Endothelial cell (in vitro differentiated cells): ENCODE measurements at places on chromosomes 4 and X.

GRCh38 chr4:69122476-69122875 lies 26.2 kb downstream of the UGT2B7 start:
- H3K36me3 ChIP-seq, result no peaks in the 10 kb centered on the region
- H3K4me1 ChIP-seq, result no peaks in the 10 kb centered on the region
- H3K4me3 ChIP-seq, result no peak overlapping the region
- no peak for DNase-seq

DNA sequence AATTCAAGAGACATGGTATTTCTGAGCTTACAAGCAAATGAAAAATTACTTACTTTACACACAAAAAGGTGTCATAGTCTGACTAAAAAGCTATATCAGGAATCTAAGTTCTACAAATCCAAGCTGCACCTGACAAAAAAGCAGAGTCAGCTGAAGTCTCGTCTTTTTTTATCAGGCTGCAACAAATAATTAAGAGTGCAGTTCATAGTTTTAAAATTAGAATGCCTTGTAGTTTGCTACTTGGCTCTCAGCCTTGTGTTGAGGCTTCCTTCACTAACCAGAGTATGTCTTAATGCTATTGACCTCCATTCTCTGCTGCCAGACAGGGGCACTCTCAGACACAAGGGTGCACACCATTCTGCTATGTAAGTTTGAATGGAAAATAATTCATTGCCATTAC lies 940.7 kb downstream of the PCDH7 start:
- H3K36me3 ChIP-seq, result no peaks in the 10 kb centered on the region
- no peaks in the 10 kb centered on the region for H3K4me1 ChIP-seq
- H3K27me3 ChIP-seq, result no peaks in the 10 kb centered on the region
- H3K27ac ChIP-seq, result no peak overlapping the region
- DNase-seq, result no peak

DNA sequence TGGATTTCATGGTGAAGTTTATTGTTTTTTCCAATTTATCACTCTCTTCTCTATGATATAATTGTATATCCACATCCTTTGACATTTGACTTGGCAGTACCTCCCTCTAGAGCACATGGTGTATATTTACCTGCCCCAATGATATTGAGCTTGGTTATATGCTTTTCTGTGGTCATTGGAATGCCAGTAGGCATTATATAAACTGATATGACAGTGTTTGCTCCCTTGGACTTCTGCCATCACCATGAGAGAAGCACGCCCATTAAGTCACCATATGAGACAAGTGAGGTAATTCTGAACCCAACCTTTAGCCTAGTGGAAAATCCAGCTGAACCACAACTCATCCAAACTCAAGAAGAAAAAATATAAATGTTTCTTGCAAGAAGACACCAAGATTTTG lies 2761.5 kb downstream of the ARAP2 start:
- no peaks in the 10 kb centered on the region for H3K4me1 ChIP-seq
- peaks cover 2% of the 10 kb centered on the region for H3K27me3 ChIP-seq
- H3K36me3 ChIP-seq, result no peaks in the 10 kb centered on the region
- no peak overlapping the region for H3K27ac ChIP-seq

DNA sequence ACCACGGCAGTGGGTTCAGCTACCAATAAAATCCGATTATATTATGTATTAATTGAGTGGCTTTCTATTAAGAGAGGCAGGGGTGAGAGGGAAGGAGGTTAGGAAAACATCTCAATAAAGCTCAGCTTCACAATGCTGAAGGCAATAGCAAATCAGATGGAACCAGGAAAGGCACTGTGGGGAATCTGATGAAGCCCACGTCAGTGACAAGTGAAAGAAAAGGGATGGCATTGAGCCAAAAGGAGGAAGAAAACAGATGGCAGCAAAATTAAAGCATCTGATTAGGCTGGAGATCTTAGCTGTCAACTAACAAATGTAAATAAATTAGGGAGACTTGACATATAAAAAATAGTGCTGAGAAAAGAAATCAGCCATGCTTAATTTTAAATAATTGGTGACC lies 180.9 kb downstream of the RASL11B start:
- H3K4me1 ChIP-seq, result no peaks in the 10 kb centered on the region
- no peaks in the 10 kb centered on the region for H3K36me3 ChIP-seq
- peaks cover 5% of the 10 kb centered on the region for H3K27me3 ChIP-seq

DNA sequence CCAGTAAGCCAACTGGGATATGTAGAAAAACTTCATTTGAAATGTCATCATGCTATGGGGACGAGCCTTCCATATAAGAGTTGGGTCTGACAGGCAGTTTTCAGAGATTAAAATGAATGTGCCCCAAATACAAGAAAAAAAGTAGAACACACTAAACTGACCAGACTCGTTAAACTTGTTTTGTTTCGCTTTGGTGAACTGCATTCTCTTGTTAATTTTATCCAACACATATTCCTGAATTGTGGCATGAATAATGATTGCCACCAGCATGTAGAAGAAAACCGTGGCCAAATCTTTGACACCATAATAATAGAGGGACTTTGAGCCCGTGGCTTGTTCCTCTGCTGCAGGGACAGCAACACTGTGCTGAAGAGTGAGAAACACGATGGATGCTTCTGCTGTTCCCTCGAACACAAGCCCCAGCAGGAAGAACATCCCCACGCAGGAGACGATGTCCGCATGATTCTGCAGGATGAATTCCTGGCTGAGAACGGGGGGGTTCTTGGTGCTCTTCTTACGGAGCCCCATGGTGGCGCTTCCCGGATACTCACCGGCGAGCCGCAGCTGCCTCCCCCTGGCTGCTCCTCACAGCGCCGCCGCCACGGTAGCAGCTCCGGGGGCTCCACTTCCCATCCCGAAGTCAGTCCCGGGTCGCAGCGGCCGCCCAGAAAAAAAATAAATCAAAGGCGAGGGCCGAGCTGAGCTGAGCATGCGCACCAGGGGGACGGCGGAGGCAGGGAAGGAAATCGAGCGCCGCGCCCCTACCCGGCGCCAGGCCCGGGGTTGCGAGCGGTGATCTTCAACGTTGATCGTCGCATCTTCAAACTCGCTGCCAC lies at the start of gene TRAM1L1:
Gene TRAM1L1 (minus strand): TSS at position 711 of the 836 bp plus-strand sequence. CDS start 183 bp downstream, at position 528.
- no peaks in the 10 kb centered on the region for H3K36me3 ChIP-seq
- H3K4me3 ChIP-seq, result peak within 1 kb of the TSS; percentile 85
- no peak within 1 kb of the TSS for H3K27ac ChIP-seq
- H3K4me1 ChIP-seq, result no peaks in the 10 kb centered on the region
- no peaks in the 10 kb centered on the region for H3K27me3 ChIP-seq

DNA sequence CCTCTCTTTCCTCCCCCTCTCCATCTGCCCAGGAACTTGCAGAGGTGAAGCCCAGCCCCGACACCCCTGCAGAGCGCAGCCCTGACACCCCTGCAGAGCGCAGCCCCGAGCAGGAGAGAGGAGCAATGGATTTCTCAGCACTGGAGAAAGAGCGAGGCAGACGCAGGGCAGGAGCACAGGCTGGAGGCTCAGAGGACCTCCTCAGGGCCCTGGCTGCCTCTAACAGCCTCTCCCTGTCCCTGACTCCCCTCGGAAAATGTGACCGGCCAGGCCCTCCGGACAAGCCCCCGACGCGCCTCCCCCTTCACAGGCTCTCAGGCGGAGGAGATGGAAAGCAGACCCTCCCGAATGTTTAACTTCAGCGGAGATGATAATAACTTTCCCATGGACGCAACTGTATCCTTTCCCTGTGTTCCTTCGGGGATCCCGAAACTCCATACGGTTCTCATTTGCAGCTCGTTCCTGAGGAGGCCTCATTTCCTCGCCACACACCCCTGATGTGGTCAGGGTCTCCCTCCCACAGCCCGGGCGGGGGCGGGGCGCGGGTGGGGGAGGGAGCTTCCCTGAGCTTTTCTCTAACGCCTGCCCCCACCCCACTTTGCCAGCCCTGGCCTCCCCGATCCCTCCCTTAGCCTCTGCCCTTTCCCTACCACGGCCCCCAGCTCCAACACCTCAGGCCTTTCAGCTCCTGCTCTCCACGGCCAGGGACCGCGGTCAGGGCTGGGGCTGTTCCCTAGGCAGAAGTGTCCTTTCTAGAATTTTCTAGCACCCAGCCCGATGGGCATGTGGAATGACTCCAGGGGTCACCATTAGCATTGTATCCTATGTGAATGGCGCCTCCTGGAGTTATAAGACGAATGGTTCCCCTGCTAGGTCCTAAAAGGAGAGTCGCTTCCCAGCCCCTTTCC lies 201.1 kb upstream of the BCOR start:
- peaks cover 21% of the 10 kb centered on the region for H3K4me1 ChIP-seq
- H3K36me3 ChIP-seq, result no peaks in the 10 kb centered on the region
- no peak overlapping the region for H3K4me3 ChIP-seq
- no peaks in the 10 kb centered on the region for H3K27me3 ChIP-seq
- peak; percentile 13 for DNase-seq

GRCh38 chr4:17869327-17869726 lies 58.5 kb downstream of the NCAPG start:
- no peaks in the 10 kb centered on the region for H3K36me3 ChIP-seq
- H3K4me3 ChIP-seq, result no peak overlapping the region

DNA sequence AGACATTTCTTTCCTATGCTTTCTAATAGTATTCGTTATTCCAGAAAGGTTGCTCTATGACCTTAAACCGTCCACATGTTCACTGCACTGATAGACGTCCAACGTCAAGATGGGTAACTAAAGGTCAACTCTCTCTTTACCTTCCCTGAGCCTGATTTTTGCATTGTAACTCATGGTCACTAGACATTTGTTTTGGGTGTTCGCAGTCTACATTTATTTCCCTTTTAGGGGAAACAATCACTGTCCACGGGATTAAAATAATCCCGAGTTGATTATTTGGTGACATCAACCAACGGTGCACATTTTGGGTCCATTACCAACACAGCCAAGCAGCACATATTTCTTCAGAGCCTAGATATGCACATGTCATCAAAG lies 540 bp upstream of the HADH start:
- DNase-seq, result no peak
- no peaks in the 10 kb centered on the region for H3K27me3 ChIP-seq
- peak overlapping the region; percentile 77 for H3K27ac ChIP-seq
- H3K4me1 ChIP-seq, result peaks cover 8% of the 10 kb centered on the region

- DNase-seq, result no peak
- peaks cover 4% of the 10 kb centered on the region for H3K27me3 ChIP-seq
- H3K4me3 ChIP-seq, result no peak overlapping the region
- no peaks in the 10 kb centered on the region for H3K4me1 ChIP-seq
- H3K27ac ChIP-seq, result no peak overlapping the region
These were observed 180.2 kb downstream of the RBM46 start for GRCh38 chr4:154961263-154961662.

- H3K4me3 ChIP-seq, result peak overlapping the region; percentile 98
- H3K36me3 ChIP-seq, result no peaks in the 10 kb centered on the region
- peak overlapping the region; percentile 92 for H3K27ac ChIP-seq
- peaks cover 5% of the 10 kb centered on the region for H3K27me3 ChIP-seq
- peaks cover 30% of the 10 kb centered on the region for H3K4me1 ChIP-seq
- peak; percentile 19 for DNase-seq
These were observed 793 bp downstream of the ARSJ start for GRCh38 chr4:113978561-113979147.

- H3K4me1 ChIP-seq, result peaks cover 16% of the 10 kb centered on the region
- peaks cover 64% of the 10 kb centered on the region for H3K36me3 ChIP-seq
- DNase-seq, result no peak
These were observed 39.5 kb downstream of the NOP14 start for GRCh38 chr4:2923668-2924173.

GRCh38 chrX:78104447-78105176 lies 564 bp downstream of the PGK1 start:
- peaks cover 31% of the 10 kb centered on the region for H3K4me1 ChIP-seq
- peaks cover 2% of the 10 kb centered on the region for H3K36me3 ChIP-seq
- peak overlapping the region; percentile 92 for H3K4me3 ChIP-seq
- H3K27me3 ChIP-seq, result peaks cover 2% of the 10 kb centered on the region
- peak; percentile 11 for DNase-seq

DNA sequence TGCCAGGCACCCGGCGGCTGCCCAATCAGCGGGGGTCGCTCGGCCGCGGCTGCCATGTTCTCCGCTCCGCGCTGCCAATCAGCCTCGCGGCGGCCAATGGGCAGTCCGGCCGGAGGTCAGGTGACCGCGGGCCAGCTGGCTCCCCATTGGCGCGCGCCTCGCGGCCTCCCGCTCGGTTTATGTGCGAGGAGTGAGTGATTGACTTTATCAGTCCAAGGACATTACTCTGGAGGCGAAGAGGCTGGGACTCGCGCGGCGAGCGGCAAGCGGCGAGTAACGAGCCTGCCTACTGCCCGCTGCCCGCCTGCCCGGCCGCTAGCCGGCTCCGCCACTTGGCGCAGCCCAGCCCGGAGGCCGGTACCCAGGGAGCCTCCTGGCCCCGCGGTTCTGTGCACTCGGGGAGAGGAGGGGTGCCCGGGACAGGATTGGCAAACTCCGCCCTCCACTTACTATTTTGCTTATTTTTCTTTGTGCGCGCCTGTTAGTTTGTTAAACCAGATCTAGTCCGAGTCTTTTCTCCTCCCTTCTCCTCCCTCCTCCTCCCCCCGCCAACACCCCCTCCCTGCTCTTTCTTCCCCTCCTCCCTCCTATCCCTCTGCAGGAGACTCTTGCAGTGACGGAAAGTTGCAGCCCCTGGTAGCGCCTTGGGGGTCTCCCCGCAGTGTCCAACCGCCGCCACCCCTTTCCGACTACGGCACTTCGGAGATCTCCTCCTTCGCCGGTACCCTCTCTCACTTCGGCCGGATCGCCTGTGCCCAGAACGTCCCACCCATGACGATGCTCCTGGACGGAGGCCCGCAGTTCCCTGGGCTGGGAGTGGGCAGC lies at the start of gene ZIC3:
Gene ZIC3 (plus strand): TSS at position 207 of the 825 bp plus-strand sequence. CDS start 565 bp downstream, at position 772.
- peaks cover 7% of the 10 kb centered on the region for H3K4me1 ChIP-seq
- DNase-seq, result peak; percentile 72
- H3K27ac ChIP-seq, result no peak within 1 kb of the TSS
- no peaks in the 10 kb centered on the region for H3K36me3 ChIP-seq

DNA sequence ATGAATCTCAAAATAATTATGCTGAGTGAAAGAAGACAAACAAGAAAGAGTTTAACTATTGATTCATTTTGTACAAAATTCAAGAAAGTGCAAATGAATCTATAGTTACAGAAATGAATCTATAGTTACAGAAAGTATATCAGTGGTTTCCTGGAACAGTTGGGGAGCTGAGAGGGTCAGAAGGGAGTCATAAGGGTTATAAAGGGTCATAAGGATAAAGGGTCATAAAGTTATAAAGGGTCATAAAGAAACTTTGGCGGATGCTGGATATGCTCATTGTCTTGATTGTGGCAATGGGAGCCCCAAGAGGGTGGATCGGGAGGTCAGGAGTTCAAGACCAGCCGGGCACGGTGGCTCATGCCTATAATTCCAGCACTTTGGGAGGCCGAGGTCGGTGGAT lies 26.0 kb upstream of the INTS6L start:
- H3K4me1 ChIP-seq, result no peaks in the 10 kb centered on the region
- no peaks in the 10 kb centered on the region for H3K36me3 ChIP-seq
- H3K27me3 ChIP-seq, result peaks cover 1% of the 10 kb centered on the region
- no peak overlapping the region for H3K27ac ChIP-seq
- H3K4me3 ChIP-seq, result no peak overlapping the region

DNA sequence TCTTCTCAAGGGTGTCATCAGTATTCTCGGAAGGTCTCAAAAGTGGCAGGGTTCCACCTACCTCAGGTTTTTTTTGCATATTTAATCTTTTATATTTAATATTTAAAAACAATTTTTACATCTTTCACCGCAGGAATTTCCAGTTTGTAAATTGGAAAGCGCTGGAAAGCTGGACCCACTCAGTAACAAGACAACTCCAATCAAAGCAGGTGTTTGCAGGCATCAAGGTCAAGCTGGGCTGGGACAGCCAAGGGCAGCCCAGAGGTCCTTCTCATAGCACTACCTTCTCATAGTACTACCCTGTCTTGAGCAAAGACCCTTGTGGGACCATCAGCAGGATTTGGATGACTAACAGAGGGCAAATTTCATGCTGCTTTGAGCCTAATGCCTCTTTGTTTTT lies 160.1 kb downstream of the TET2 start:
- peaks cover 3% of the 10 kb centered on the region for H3K27me3 ChIP-seq
- peaks cover 3% of the 10 kb centered on the region for H3K4me1 ChIP-seq
- H3K27ac ChIP-seq, result no peak overlapping the region
- H3K4me3 ChIP-seq, result no peak overlapping the region
